D341Med (cell line): ENCODE measurements at places on chromosomes 7 and 10.

- DNase-seq, result no peak
Observed at GRCh38 chr7:2873146-2873545, 29.0 kb upstream of the GNA12 start.

DNA sequence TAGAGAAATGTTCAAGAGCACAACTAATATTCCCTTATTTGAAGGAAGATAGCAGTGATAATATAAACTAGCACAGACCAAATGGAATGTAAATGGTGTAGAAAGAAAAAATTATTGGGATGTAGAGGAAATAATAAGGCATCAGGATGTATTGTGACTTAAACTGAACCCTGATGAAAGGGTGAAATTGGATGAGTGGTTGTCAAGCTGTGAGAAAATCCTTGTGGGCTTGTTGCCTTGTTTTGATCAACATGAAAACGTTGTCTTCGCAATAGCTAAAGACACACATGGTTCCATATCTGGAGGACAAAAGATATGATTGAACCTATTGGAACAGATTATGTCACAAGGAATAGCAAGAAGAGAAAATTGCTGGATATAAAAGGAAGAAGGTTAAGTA is 40.3 kb upstream of the CNTNAP2 start:
- DNase-seq, result no peak

DNA sequence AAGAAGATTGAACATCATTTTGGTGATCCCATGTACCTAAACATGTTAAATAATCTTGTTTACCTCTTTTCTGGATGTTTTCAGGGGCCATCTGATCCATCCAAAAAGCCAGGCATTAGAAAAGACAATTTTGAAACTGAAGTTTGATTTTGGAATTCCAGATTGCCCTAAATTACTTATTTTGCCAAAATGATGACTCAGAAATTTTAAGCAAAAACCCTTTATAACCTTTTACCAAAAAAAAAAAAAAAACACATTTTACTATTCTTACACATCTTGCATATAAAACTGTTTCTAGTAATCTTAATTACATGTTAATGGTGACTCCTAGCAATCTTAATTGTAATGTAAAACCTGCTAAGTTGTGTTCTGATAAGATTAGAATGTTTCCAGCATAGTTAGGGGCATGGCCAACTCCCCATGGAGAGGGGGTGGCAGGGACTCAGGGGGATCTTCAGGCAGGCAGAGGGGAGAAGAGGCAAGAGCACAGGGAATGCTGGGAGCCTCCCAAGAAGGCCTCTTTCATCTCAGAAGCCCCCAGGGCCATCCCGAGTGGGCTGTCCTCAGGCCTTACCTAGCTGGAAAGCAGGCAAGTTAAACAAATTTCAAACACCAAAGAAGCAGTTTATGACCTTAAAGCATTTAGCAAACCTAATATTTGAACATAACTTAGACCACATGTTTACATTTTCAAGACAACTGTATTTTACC is 25.8 kb upstream of the AKR1C3 start:
- no peak for DNase-seq

- DNase-seq, result no peak
Observed at GRCh38 chr7:30348083-30348560, 63.7 kb downstream of the ZNRF2 start.

DNA sequence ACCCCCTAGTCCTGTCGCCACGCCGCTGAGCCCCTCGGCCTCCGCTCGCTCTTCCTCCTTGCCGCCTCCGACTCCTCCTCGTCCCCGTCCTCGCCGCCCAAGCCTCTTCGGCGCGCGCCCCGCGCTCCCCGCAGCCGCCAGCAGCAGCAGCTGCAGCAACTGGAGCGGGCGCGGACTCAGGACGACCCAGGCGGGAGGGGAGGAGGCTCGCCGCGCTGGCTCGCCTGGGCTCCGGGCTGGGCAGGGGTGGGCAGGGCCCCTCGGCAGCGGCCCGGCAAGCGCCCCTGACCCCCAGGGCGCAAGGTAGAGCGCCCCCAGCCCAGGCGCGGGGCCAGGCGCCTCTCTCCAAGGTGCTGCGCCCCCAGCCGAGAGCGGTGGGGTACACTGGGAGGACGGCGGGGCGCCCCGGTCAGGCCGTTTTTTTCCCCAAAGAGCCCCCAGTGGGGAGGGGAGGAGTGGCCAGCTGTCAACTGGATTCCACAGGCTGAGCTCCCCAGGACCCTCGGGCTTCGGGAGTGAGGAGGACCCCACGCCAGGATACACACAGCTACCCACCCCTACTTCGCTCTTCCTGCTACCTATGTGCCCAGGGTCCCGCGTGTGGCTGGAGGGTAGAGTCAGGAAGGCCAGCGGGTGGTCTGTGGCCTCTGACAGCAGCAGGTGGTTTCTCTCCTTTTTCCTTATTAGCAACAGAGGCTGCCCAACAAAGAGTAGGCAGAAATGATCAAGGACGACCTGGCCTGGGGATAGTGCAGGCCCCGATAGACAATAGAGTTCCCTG is 903 bp upstream of the KCNMA1 start:
- DNase-seq, result peak; percentile 68

DNA sequence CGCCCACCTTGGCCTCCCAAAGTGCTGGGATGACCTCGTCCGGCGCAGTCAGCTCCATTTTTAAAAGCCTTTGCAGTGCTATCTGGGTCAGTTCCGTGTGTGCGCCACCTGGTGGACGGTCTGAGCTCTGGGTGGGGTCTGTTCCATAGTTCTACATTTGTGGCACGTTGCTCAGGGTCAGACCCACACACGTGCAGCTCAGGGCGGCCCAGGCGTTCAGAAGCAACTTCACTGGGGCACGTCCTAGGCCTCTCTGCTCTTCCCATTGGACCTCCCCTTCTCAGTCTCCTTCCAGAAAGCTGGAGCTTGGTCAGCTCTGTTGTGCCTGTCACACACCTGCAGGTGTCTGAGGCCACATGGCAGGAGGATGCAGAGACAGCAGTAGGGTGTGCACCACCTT is 137.9 kb downstream of the DNAJB6 start:
- DNase-seq, result no peak

DNA sequence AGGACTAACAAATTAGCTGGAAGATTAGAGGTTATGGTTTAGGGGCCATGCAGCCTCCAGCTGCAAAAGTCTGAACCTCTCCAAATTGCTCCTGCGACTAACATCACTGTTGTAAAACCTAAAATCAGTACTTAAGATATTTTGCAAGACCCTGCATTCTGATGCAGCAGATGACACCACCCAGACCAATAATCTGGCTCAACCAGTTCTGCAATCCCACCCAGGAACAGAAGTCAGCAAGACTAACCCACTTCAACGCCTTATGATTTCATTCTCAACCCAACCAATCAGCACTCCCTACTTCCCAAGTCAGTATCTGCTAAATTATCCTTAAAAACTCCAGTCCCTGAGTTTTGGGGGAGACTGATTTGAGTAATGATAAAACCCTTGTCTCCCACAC is 250.8 kb upstream of the MBL2 start:
- DNase-seq, result no peak

- DNase-seq, result no peak
Observed at GRCh38 chr10:63788152-63788821, 267.1 kb downstream of the REEP3 start.

- DNase-seq, result no peak
Observed at GRCh38 chr10:96096958-96097357, 33.1 kb upstream of the ZNF518A start.

GRCh38 chr10:100291356-100291755 is 4.9 kb upstream of the BLOC1S2 start:
- no peak for DNase-seq

DNA sequence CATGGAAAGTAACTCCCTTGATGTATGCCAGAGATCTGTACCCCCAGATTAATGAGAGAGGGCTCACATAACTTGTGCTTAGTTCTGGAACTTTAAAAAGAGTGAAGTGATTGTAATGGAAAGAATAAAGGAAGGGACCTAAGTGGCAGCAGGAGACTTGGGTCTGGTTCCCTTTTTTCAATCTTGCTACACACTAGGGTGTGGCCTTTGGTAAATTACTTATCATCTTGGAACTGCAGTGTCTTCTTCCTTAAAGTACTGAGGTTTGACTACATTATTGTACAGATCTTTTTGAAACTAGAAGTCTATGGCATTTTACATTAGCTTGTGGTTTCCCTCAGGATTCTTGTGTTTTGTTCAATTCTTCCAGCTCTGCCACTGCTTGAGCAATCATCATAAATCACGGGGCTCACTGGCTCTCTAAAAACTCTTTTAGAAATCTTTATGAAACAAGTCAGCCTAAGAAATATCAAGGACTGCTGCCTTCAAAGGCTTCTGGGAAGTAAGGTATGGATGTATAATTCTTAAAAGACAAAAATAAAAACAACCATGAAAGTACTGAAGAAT is 22.5 kb upstream of the CHRM2 start:
- no peak for DNase-seq

DNA sequence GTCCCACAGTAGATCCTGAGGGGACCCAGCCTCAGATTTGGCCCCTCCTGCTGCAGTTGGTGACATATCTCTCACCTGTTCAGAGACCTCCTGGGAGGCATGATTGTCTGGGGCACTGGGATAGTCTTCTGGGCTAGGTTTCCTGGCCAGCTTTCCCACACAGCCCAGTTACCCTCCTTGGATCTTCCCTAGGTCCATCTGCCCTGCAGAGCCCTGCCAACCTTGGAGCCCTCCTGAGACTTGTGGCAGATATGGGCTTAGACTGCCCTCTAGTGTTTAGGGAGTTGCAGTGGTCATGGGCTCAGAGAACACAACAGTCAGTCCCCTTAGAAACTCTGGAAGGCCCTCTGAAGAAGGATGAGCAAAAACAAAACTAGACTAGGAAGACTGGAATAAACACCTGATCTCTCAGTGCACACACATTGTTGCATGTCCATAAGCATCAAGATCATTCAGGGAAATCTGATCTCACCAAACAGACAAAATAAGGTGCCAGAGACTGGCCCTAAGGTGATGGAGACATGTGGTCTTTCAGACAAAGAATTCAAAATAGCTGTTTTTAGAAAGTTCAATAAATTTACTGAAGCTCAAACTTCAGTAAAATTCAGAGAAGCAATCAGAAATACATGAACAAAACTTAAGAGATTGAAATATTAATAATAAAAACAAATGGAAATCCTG is 324.6 kb downstream of the ATRNL1 start:
- DNase-seq, result peak; percentile 11

DNA sequence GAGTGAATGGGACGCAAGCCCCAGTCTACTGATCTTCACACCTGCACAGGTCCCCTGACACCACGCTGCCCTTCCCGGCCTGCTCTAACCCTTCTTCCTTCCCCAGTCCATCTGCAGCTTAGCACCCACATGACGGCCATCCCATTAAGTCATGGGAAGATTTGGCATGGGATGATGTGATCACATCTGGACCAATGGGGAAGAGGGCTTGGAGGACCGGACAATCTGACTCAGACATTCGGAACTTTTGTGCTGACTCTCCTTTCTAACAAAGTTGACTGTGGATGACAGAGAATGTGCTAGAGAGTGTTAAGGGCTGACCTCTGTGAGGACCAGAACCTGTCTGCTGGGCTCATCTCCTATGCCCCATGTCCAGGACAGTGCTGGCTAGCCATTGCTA is 15.6 kb downstream of the CXCL12 start:
- no peak for DNase-seq

GRCh38 chr7:108044345-108044744 is 41.4 kb upstream of the LAMB1 start:
- no peak for DNase-seq

DNA sequence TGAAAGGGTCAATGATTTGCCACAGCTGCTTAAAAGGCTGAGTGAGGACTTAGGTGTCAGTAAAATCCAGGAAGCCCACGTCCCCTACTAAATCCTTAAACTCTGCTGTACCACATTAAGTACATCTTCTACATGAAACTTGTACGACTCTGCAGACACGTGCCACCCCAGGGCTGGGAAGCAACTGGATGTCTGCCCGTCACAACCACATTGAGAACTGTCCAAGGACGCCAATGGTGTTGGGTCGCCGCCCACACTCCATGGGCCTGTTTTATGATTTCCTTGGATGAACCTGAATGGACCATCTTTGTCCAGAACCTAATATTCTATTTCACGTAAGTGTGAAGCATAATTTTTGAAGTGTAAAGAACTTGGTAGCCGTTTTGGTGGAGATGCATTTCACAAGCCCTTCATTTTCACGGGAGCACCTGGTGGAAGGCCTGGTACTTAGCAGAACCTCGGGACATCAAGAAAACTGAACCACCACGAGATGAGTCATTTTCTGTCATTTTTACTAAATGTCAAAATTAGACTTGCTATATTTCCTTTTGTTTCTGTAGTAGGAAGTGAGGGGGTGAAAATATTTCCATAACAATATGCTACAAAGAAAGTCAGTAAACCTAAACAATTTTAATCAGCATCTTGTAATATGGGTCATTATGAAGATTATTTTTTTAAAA is 134.9 kb downstream of the SFMBT2 start:
- DNase-seq, result no peak

- DNase-seq, result no peak
Observed at GRCh38 chr10:107847620-107848019, 683.1 kb upstream of the SORCS1 start.

DNA sequence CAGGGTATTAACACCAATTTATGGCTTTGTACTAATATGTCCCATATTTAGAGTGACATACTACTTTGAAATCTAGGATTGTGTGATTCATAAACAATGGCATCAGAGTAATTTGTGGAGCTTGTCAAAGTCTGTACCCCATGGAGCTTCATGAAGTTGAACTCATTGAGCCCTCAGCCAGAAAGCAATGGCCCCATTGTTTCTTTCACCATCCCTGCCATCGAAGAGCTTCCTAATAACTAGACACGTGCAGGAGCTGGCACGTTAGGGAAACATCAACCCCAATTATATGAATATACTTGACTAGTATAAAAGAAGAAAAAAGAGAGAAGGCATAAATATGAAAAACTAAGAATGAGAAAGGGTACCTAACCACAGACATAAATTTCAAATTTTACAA is 206.6 kb downstream of the CXCL12 start:
- DNase-seq, result no peak

GRCh38 chr7:45622058-45622457 is 47.9 kb downstream of the ADCY1 start:
- peak; percentile 8 for DNase-seq

- no peak for DNase-seq
Observed at GRCh38 chr10:29355411-29355991, 66.6 kb downstream of the LYZL1 start.

- no peak for DNase-seq
Observed at GRCh38 chr10:33674986-33675599, 340.6 kb upstream of the NRP1 start.

GRCh38 chr10:106866244-106866845 is 298.2 kb downstream of the SORCS1 start:
- DNase-seq, result no peak

GRCh38 chr7:21221130-21221529 is 206.8 kb upstream of the SP4 start:
- no peak for DNase-seq
